ENCODE measurements at places on chromosomes 7 and 10. TPM values are rescaled to one million over a fixed set of nuclear protein-coding genes. Genes with fewer than 3 reads are reported as not detected.

- H3K4me1 ChIP-seq: peaks cover 4% of the 10 kb centered on the region
- H3K36me3 ChIP-seq: no peaks in the 10 kb centered on the region
- no peaks in the 10 kb centered on the region for H3K27me3 ChIP-seq
- no peak overlapping the region for H3K4me3 ChIP-seq
- no peak overlapping the region for H3K27ac ChIP-seq
- DNase-seq: no peak
Observed at GRCh38 chr7:95694334-95694733, 78.0 kb upstream of the DYNC1I1 start.

- no peak overlapping the region for H3K4me3 ChIP-seq
- H3K27ac ChIP-seq: no peak overlapping the region
- H3K27me3 ChIP-seq: no peaks in the 10 kb centered on the region
- peaks cover 13% of the 10 kb centered on the region for H3K36me3 ChIP-seq
- peak; percentile 89 for DNase-seq
- peaks cover 9% of the 10 kb centered on the region for H3K4me1 ChIP-seq
Observed at GRCh38 chr10:77846718-77847311, 79.7 kb downstream of the DLG5 start.

GRCh38 chr7:12814107-12814506, 126.7 kb downstream of the ARL4A start:
- no peaks in the 10 kb centered on the region for H3K36me3 ChIP-seq
- no peaks in the 10 kb centered on the region for H3K4me1 ChIP-seq
- no peak for DNase-seq
- no peak overlapping the region for H3K4me3 ChIP-seq

The UNC5B gene
- 0.74 TPM for polyA plus RNA-seq

All from spleen (tissue), 13 donors.